ENCODE measurements at places on chromosomes 3 and 15.

DNA sequence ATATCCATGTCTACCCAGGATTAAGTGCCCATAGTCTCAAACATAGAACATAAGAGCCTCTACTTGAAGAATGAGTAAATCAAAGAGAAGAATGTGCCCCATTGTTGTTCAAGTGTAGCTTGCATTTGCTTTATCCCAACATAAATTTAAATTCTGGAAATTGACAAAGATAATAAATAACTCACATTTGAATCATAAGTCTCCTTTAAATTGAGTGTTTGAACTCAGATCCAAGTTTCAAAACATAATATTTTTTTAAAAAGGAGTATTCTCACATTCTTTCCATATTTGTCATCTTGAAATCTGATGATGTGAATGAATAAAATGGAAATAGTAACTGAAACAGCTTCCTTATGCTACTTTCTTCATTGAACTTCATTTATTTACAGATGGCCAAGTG is 135.2 kb downstream of the MECOM start:
- DNase-seq: no peak

GRCh38 chr3:127711896-127712295 is 39.1 kb downstream of the ABTB1 start:
- DNase-seq: no peak

DNA sequence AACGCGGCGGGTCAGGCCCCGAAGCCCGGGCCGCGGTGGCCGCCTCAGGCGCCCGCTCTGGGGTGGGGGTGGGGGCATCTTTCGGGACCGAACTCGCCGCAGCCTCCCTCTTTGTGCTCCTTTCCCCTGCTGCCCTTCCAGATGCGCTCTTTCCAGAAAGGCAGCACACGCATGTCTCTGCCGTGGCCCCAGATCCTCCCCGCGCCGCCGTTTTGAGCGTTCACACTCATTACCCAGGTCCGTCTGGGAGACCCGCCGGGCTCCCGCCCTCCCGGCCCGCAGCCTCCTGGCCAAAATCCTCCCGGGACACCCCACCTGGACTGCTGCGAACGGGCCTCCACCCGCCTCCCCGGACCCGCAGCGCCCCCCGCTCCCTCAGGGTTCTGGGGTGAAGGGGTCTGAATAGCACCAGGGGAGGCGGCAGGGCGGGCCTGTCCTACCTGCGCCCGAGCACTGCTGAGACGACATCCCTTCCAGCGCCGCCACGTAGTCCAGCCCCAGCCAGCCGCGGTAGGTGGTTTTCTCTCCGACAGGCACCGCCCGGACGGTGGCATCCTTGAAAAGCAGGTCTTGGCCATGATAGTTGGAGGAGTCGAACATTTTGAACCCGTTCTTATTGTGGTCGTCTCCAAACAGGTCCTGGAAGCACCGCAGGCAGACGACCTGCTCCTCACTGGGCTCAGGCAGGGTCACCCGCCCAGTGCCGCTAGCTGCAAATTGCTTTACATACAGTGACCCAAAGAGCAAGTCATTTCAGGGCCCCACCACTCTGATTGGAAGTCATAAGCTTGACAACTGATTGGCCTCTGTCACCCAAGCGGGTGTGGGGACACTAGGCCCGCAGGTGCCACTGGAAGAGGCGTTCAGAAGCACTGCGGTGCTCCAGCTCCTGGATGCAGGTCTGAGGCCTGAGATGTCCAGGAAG is 25.9 kb downstream of the MELTF start:
- no peak for DNase-seq

GRCh38 chr3:18249126-18249525 is 176.0 kb downstream of the SATB1 start:
- DNase-seq: no peak

DNA sequence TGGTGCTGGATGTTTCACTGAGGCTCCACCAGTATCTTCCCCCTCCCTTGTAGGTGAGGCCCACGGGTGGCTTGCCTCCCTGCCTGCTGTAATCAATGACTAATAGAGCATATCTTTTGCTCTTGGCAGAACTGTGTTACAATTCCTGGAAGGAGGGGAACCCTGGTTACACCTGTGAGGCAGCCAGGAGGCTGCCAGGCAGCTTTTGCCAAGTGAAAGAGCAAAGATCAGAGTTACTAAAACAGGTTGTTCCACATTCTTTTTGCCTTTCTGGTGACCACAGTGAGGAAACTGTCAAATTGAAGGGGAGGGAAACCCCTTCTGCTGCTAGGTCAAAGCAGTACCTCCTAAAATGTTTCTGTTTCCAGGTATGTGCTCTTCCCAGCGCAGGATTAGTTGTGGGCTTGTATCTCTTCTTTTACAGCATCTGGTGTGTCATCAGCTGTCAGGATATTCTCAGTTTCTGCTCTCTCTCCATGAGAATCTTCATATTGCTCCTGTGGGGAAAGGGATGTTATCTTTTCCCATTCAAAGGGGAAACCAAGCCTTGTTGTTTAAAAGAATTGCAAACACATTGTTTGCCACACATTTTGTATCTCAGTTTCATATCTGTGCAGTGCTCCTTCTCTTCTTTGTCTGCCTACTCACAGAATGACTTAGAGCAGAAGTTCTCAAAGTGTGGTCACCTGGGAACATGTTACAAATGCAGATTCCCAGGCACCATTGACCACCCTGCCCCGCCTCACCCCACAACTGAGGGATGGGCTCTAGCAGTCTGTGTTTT is 137.4 kb upstream of the UMPS start:
- DNase-seq: no peak

GRCh38 chr3:189776149-189776824 is 145.1 kb downstream of the TP63 start:
- no peak for DNase-seq

- no peak for DNase-seq
These were observed 15.7 kb upstream of the ZBTB20 start for GRCh38 chr3:115162759-115163158.

DNA sequence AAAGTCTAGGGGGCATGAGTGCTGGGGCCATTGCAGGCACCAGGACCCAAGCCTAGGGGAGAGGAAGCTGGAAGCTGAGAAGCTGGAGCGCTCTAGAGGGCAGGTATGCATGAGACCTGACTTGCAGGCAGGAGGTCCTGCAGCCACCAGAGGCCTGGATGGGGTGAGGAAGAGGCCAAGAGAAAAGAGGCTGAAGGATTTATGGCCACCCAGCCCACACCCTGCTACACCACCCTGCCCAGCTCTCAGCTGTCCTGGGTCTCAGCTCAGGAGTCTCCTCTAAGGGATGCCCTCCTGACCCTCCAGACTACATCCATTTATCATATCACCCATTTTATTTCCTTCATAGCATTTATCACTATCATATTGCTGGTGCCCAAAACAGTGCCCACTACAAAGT is 36.5 kb downstream of the RPN1 start:
- no peak for DNase-seq

- no peak for DNase-seq
These were observed 74.1 kb downstream of the MESD start for GRCh38 chr15:80915472-80915871.

- no peak for DNase-seq
These were observed 377.0 kb downstream of the FEZF2 start for GRCh38 chr3:61996366-61996765.

DNA sequence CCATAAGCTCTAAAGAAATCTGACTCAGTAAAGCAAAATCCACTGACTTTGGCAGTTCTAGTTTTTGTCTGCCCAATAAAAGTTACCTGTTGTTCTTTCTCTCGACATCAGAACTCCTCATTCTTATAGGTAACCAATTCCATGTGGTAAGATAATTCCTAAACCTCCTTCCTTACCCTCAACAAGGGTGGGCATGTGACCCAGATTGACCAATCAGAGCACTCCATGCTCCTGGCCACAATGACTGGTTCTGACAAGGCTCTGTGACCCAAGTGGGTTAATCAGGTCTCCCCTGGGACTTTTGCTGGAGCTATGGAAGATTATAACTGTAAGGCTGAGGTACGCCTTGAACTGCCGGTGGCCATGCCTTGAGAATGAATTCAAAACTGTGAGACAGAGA is 31.7 kb downstream of the LINS1 start:
- DNase-seq: no peak

DNA sequence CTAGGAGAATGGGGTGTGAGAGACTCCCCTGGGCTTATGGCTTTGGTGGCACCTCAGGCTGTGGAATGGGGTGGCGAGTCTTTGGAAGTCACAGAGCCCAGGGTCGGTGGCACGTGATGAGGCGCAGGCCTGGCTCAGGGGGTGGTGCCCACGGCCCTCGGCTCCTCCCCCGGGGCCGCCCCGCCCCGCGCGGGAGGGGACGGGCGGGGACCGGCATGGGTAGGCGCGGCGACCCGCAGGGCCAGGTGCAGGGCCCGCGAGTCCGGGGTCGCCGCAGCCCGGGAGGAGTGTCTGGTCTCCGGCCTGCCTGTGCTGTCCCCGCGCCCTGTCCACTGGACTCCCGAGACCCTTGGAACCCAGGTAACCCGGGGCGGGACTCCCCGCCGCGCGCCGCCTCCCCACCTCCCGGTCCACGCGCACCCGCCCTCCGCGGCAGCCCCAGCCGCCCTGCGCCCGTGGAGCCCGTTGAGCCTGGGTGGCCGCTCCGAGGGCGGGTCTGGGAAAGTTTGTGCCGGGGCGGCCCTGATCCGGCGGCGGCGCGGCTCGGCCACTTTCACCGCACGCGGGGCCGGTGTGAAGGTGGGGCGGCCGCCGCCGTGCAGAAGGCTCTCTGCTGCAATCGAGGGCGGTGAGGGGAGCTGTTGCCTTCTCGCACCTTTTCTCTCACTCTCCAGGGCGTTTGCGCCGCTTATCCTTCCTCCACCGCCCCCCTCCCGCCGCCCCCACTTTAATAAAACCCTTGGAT is at the start of gene PAQR5:
Gene PAQR5 (plus strand): TSS at position 216 of the 745 bp plus-strand sequence. CDS start 61,169 bp downstream, outside the sequence.
- DNase-seq: no peak

DNA sequence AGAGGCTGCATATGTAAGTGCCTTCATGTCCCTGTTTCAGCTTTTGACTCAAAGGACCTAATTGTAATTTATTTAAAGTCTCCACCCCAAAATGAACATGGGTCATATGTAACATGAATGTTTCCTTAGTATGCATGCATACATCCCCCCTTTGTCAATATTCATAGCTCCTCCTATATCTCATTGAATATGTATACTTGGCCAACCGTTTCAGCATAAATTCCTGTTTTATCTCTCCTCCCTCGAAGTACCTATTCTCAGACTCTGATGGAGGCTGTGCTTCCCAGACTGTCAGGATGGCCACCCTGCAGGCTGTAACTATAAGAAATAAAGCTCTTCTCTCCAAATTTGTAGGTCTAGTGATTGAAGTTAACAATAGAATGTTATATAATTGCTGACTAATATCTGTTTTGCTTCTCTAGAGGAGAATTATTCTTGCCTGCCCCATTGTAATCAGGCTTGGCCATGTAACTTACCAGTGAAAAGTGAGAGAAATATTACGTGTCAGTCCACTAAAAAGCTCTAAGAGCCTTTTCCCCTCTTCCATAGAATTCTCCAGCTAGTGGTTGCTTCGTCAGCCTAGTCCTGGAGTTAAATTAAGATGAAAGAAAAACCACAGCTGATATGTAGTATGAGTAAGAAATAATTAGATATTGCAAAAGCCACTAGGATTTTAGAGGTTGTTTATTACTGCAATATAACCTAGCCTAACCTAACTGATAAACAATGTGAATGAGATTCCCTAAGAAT is 245.1 kb downstream of the ZNF385D start:
- no peak for DNase-seq

GRCh38 chr3:188693435-188693834 is 478.3 kb upstream of the TPRG1 start:
- no peak for DNase-seq

DNA sequence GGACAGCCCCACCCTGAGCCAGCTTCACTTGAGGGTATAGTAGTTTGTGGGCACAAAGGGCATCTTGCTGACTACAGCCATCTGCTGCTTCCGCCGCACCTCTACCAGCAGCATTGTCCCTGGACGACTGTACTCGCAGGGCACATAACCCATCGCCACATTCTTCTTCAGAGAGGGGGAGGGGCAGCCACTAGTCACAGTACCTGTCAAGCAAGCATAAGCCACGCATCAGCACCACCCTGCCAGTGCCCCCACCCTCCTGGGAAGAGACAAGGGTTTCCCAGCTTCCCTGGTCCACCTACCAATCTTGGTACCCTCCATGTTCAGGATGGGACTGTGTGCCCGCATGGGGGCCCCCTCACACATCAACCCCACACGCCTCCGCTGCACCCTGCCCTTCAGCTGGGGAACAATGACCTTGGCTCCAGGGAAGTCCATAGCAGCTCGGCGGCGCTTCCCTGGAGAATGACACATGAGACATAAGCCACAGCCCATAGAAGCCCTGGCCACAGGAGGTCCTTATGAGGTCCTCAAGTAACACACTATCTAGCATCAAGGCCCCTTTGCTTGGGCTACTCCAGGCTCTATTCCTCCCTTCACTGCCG is 4.7 kb downstream of the AMT start:
- no peak for DNase-seq

- no peak for DNase-seq
These were observed 3.2 kb upstream of the GABRG3 start for GRCh38 chr15:26967719-26968269.

- peak; percentile 68 for DNase-seq
These were observed 34.9 kb upstream of the ATP13A3 start for GRCh38 chr3:194521510-194522260.

DNA sequence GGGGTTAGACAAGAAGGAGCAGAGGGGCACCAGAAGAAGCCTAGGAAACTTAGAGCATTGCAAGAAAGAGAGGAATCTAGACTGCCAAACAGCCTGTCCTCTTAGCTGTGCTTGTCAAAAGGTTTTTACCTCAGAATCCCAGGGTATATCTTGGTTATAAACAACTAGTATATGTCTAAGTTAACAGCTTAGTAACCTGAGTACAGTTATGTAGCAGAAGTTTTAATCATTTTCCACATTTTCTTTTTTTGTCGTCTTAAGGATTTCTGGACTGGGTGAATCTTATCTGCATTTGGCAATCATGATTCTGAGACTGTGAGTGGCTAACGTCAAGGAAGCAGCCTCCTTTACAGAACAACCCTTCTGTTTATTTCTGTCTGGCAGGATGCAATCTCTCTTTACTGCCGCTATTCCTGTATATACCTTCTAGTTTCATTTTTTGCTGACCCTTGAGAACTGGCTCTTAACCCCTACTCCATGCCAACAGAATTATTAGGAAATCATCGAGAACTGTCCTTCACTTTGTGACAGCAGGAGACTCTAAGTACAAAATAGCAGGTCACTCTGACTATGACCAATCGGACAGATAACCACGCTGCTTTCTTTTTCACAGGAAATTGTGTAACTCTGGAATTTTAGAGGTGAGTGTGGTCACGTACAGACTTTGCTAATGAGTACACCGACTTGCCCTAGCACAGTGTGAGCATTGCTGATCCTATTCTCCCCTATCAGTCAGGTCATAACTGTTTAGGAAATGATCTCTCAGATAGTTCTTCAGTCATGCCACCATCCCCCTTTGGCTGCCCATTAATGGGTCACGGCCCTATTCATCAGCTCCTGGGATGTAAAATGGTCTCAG is 3.3 kb upstream of the CP start:
- DNase-seq: peak; percentile 43

DNA sequence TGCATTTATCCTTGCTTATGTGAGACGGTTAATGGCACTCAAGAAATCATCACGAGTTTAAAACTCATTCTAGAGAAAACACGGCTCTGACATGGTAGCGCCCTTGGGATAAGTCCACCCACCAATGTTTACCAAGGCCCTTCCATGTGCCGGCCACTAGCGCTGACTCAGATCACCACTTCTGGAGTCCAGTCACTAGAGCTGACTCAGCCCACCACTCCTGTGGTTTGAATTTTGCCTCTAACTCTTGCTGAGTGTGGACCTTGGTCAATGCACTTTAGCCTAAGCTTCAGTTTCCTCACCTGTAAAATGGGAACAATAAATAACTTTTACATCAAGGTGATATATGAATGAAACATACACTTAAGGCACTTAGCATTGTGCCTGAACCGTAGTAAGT is 358.4 kb upstream of the PROK2 start:
- DNase-seq: no peak

- DNase-seq: no peak
These were observed 8.3 kb upstream of the ROPN1B start for GRCh38 chr3:125960456-125961288.

- no peak for DNase-seq
These were observed 45.0 kb downstream of the GPR176 start for GRCh38 chr15:39874890-39875549.
